ENCODE measurements at places on chromosomes 7 and 10. TPM values are rescaled to one million over a fixed set of nuclear protein-coding genes. Genes with fewer than 3 reads are reported as not detected.

DNA sequence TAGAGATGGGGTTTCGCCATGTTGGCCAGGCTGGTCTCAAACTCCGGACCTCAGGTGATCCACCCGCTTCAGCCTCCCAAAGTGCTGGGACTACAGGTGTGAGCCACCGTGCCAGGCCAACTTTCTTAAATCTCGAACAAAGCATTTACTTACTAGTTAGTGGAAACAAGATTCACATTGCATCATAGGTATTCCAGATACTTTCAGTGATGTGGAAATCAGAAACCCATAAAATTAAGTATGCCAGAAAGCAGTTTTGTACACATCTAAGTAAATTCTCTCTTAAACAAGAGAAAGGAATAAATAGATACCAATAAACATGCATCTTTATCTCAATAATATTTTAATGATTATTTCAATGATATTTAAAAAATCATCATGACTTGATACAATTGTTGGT lies 75.5 kb downstream of the DGKI start:
- DNase-seq = no peak

- no peak for DNase-seq
These were observed 640.0 kb downstream of the SH2D4B start for GRCh38 chr10:81177651-81178244.

DNA sequence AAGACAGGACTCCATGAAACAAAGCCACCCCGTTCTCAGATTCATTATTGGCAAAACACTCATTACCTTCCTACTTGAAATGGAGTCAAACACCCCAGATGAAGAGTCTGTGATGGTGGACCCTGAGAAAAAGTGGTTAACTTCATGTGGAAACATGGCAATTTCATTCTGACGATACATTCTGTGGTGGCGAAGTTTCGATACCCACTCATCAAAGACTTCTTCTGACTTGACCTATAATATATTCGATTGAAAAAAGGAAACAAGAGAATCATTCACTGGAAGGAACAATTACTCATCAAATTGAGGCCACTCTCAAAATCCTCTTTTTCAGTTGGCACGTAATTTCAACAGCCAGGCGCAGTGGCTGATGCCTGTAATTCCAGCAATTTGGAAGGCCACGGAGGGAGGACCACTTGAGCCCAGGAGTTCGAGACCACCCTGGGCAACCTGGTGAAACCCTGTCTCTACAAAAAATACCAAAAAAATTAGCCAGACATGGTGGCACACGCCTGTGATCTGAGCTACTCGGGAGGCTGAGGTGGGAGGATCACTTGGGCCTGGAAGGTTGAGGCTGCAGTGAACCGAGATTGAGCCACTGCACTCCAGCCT lies 108.8 kb upstream of the GSDME start:
- DNase-seq = no peak

GRCh38 chr10:59654007-59654406 lies 55.6 kb downstream of the SLC16A9 start:
- no peak for DNase-seq

DNA sequence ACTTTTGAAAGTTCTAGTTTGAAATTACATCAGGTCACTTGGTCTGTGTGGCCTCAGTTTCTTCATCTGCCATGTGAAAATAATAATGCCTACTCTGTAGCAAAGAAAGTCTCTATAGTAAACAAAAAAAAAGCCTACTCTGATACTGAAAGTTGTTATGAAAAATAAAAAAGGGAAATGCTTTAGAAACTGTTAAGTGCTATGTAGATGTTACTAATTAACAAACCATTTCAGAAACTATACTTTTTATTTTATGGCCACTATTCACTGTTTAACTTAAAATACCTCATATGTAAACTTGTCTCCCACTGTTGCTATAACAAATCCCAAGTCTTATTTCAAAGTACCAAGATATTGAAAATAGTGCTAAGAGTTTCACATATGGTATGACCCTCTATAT lies 50.6 kb downstream of the CFTR start:
- DNase-seq = no peak

DNA sequence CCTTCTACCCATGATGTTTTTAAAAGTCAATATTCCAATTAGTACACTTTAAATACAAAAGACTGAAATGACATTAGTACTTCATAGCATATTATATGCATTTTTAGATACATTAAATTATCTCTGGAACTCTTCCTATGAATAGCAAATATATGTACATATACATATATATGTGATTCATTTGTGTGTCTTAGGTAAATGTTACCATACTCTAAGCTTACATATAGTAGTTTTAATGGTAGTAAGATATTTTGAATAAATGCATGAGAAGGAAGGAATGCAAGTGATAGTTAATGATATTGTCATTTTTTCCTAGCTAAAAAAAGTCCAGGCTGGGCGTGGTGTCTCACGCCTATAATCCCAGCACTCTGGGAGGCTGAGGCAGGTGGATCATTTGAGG lies 46.0 kb upstream of the CSTF2T start:
- DNase-seq = no peak

- DNase-seq = no peak
These were observed 71.6 kb upstream of the LAMB4 start for GRCh38 chr7:108201766-108202165.

GRCh38 chr10:96921655-96922054 lies 89.6 kb downstream of the LCOR start:
- no peak for DNase-seq

DNA sequence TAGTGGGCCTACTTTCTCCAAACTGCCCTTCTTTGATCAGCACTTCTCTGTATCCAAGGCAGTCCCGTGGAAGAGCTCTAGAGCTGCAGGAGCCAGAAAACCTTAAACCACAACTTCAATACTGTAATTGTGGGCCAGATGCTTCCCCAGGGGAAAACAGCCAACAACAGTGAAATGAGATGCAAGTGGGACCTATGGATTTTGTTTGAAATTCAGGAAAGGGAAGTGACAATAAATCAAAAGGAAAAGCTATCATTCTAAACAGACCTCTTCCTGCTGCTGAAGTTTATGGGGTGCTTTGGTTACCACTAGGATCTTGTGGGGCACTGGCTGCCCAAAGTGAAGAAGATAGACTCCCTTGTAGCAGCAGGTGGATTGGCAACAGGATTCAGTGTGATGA lies 1031.7 kb downstream of the LRMDA start:
- peak; percentile 36 for DNase-seq

GRCh38 chr7:11297764-11298163 lies 324.1 kb downstream of the PHF14 start:
- no peak for DNase-seq

- DNase-seq = no peak
These were observed 170.5 kb upstream of the NPY start for GRCh38 chr7:24113506-24113905.

DNA sequence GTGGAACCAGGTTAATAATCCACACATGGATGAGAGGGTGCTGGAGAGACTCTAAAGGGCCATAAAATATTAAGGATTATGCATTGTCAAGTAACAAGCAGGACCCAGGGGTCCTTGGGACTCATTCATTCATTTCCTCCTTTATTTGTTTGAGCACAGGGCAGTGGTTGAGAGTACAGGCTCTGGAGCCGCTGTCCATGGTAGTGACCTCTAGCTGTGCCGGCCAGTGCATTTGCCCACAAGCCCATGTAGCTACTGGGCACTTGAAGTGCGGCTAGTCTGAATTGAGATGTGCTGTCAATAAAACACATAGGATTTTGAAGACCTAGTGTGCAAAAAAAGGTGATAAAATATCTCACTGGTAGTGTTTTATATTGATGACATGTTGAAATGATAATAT lies 137.6 kb downstream of the C10orf105 start:
- DNase-seq = peak; percentile 34

- no peak for DNase-seq
These were observed 39.8 kb upstream of the ARL4A start for GRCh38 chr7:12647364-12648219.

DNA sequence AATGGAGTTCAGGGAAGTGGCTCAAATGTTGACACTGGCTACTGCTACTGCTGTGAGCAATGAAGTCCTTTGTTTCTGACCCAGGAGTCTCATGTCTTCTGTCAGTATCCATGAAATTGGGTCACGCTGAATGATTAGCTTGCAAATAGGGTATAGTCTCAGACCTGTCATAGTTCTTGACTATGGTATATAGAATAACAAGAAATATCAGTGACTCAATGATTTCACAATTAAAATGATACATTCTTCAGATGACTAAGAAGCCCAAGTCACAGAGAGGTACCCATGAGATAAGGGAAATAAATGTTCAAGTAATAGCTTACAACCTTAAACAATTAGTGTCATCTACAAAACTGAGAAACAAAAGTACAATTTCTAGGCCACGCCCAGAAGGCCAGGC lies 89.3 kb downstream of the LYZL2 start:
- DNase-seq = no peak

TAF6 gene
- polyA plus RNA-seq = 34.1 TPM

ASB10 gene
- not detected for polyA plus RNA-seq

C10orf105 gene
- not detected for polyA plus RNA-seq

CCL24 gene
- not detected for polyA plus RNA-seq

SLC13A1 gene
- not detected for polyA plus RNA-seq

PKD2L1 gene
- polyA plus RNA-seq = not detected

SYT15B gene
- 0.08 TPM for polyA plus RNA-seq

GRM3 gene
- not detected for polyA plus RNA-seq

SPDYE16 gene
- polyA plus RNA-seq = 0.03 TPM

Data from endothelial cell of umbilical vein (primary cell).